ENCODE measurements at places on chromosomes 1 and 21. TPM values are rescaled to one million over a fixed set of nuclear protein-coding genes. Genes with fewer than 3 reads are reported as not detected.

IL20 gene
- total RNA-seq: not detected

PLXNA2 gene
- total RNA-seq: 185 TPM

CFAP74 gene
- not detected for total RNA-seq

CD52 gene
- total RNA-seq: not detected

KIAA0040 gene
- 16.2 TPM for total RNA-seq

IVL gene
- total RNA-seq: not detected

RAVER2 gene
- total RNA-seq: 23.2 TPM

SERTAD4 gene
- 2.9 TPM for total RNA-seq

Measured in stomach (tissue), 19 donors.